ENCODE measurements at places on chromosomes 4 and X. TPM values are rescaled to one million over a fixed set of nuclear protein-coding genes. Genes with fewer than 3 reads are reported as not detected.

The PASD1 gene
- not detected for polyA plus RNA-seq

The DUSP9 gene
- polyA plus RNA-seq = 0.18 TPM

The ADRA2C gene
- polyA plus RNA-seq = 0.61 TPM

The TLR3 gene
- 2.1 TPM for polyA plus RNA-seq

The SOWAHD gene
- 0.18 TPM for polyA plus RNA-seq

The GABRG1 gene
- 0.01 TPM for polyA plus RNA-seq

The CFAP47 gene
- not detected for polyA plus RNA-seq

The PPBP gene
- 0.14 TPM for polyA plus RNA-seq

The TDO2 gene
- polyA plus RNA-seq = 0.14 TPM

The L1CAM gene
- polyA plus RNA-seq = 0.88 TPM

The CXCL10 gene
- 0.73 TPM for polyA plus RNA-seq

The RIPPLY1 gene
- polyA plus RNA-seq = not detected

The KIAA1210 gene
- polyA plus RNA-seq = under 0.01 TPM

The GCNA gene
- polyA plus RNA-seq = 0.98 TPM

The NAT8L gene
- polyA plus RNA-seq = 0.02 TPM

The ARHGAP24 gene
- 2.8 TPM for polyA plus RNA-seq

The PFKFB1 gene
- polyA plus RNA-seq = 0.11 TPM

The TCEAL6 gene
- polyA plus RNA-seq = not detected

The SPARCL1 gene
- polyA plus RNA-seq = 21.5 TPM

The FAT1 gene
- 21.0 TPM for polyA plus RNA-seq

The CT45A10 gene
- polyA plus RNA-seq = not detected

The BEND2 gene
- polyA plus RNA-seq = not detected

The CPE gene
- polyA plus RNA-seq = 7.0 TPM

The IL15 gene
- 6.5 TPM for polyA plus RNA-seq

The ADH1B gene
- polyA plus RNA-seq = 31.3 TPM

Data from esophagus (tissue), 2 donors.